H9 (cell line): ENCODE measurements at places on chromosomes 11 and 22.

GRCh38 chr11:116852261-116853031 is 15.0 kb upstream of the APOA1 start:
- DNase-seq: no peak

DNA sequence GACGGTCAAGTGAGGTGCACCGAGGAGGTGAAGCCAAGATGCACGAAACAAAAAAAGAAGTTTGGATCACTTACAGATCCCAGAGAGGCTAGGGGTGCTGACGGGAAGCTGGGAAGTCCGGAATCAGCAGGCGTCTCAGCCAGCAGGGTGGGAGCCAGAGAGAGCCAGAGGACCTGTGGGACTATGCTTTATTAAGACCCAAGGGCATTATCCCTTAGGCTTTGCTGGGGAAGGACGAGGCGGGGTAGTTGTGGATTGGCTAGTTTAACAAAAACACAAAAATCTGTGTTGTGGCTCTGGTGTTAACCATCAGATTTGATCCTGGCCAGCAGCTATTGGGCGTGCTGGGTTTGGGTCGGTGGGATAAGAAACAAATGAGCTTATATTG is 427.1 kb downstream of the DYNC2H1 start:
- DNase-seq: no peak

DNA sequence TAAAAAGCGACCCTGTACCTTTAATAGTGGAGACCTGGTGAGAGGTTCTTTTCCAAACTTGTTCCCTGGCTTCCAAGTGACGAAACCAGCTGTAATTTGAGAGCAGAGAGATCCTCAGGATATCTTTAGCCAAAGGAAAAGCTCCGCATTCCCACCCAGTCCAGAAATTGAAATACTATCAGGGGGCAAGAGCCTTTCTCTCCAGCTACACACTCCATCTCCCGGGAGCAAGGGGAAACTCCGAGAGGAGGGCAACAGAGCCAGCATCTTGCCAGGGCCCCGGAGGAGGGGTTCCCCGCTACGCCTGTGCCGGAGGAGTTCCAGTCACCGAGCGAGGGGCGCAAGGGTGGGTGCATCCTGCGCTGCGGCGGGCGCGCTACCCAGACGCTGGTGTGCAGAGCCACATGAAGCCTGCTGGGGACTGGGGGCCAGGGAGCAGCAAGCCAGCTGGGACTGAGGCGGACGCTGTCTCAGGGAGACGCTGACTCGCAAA is at the start of gene FIBIN:
FIBIN (plus strand) TSS at position 148 of the 493 bp plus-strand sequence. CDS start 415 bp downstream, outside the sequence.
- DNase-seq: peak; percentile 61

DNA sequence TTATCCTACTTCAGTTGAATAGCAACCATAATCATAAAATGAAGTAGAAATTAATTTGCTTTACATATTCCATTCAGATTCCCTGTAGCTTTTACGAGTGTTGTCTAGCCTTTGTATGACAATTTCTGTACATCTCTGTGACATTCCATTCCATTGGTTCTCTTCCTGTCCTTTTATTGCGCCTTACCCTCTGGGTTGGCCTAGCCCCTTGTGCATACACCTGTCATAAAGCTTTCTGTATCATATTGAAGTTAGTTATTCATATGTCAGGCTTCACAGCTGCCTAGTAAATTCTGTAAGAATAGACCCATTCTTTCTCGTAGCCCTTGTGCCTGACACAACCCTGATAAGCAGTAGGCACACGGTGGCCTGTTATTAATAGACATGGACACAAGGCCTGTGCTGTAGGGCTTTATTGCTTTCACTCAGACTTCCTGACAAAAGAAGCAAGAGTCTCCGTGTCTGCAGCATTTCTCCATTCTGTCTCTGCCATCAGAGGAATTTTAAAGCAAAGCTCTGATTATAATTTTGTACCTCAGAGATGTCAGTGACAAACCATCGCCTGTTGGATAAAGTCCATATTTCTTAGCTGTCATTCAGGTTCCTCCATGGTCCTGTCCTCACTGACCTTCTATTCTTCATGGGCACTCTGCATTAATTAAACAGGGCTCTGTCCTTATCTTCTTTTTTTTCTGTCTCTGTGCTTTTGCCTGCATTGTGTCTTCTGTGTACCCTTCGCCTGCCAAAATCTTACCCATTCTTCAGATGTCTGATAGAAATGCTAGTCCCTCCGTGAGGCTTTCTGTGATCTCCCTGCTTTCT is 49.4 kb downstream of the BID start:
- no peak for DNase-seq

GRCh38 chr22:36965696-36966095 is 52.3 kb downstream of the CSF2RB start:
- no peak for DNase-seq

DNA sequence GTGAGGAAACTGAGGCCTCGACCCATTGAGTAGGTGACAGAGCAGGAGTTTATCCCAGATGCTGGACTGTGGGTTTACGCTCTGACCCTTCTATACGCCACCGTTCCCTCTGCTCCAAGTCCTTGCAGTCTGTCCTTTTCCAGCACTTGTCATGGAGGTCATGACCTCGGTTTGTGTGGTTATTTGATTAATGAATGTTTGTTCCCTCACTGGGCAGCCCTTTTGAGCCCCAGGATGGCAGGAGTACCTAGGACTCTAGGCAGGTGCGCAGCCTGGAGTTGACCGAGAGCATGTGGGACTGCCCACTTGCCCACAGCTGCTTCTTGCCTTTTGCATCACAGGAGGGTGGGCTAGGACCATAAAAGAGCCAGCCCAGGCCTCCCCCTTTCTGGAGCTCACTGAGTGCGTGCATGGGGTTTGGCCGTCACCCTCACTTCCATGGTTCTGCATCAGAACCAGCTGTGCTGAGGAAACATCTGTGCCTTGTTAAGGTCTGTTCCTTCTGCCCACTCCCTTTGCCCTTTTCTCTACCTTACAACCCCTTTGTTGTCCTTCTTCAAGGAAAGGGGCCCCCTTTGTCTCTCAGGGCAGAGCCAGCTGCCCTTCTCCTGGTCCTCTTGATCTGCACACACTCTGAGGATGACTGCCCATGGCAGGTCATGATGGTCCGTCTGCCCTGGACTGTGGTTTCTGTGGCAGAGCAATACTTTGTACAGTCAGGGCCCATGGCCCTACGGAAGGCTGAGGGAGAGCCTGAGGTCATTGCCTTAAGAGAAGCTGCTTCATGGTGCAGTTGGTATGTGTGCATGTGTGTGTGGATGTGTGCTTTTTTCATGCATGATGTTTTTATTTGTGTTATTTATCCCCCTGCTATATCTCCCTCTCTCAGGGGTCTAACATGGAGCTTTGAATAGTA is 38.2 kb downstream of the BMAL1 start:
- no peak for DNase-seq

GRCh38 chr11:131674051-131674755 is 303.8 kb downstream of the NTM start:
- DNase-seq: peak; percentile 81

DNA sequence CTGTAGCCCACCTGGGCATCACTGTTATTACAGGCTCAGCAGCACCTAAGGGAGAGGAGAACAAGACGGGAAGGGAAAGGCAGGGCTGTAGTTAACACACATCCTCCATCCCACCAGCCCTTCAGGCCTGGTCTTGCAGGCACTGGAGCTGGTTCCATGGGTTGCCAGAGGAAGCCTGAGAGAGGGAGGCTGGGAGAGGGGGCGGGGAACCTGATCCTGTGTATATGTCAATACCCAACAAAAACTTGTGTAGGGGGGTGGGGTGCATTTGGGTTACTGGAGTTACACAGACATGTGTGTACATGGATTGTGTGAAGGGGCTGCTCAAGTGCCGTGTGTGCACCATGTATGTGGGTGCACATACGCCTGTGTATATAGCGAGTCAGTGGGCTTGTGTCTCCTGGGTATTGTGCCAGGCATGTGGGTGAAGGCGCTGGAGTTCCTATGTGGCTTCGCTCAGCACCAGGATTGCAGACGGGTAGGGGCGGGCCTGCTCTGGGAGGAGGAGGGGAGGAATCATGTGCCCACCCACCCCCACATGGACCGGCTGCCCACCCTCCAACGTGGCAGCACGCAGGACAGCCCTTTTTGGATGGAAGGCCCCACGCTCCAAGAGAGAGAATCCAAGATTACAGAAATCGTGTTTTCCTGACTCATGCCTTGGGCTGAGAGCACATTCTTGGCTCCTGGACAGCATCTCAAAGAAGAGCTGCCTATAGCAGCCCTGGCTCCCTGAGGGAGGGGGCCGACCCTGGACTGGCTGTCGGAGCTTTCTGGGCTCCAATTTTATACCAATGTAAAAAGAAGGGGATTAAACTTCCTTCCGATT is 4.2 kb upstream of the SERPINH1 start:
- DNase-seq: peak; percentile 42

DNA sequence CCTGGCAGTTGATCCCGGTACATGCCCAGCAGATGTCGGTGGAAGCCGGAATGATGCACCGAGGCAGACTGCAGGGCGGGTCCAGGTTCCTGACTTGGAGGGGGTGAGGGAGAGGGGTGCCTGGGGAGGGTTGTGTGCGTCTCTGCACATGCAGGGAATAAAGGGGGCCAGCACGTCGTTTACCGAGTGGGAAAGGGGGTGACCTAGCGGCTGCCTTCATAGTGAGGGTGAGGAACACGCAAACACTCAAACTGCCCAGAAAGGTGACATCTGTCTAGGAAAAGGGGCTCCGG is 801.7 kb downstream of the TBC1D22A start:
- DNase-seq: no peak

- DNase-seq: no peak
These were observed 27.4 kb downstream of the FBLN1 start for GRCh38 chr22:45529971-45530575.

DNA sequence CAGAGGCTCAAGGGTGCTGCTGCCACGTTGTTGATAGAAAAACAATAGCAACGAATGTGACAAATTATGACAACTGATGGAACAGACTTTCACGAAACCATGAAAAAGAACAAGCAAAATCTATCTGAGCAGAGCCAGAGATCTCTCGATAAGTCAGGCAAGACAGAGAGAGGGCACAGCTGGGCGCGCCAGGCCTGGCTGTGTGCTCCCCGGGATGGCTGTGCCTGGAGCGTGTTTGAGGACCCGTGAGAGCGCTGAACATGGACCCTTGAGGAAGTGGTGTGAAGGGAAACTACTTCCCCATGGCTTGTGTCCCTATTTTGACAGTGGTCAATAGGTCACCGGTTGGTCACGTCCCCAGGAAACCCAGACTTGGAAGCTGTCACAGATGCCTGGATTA is 83.1 kb upstream of the FGF3 start:
- no peak for DNase-seq

DNA sequence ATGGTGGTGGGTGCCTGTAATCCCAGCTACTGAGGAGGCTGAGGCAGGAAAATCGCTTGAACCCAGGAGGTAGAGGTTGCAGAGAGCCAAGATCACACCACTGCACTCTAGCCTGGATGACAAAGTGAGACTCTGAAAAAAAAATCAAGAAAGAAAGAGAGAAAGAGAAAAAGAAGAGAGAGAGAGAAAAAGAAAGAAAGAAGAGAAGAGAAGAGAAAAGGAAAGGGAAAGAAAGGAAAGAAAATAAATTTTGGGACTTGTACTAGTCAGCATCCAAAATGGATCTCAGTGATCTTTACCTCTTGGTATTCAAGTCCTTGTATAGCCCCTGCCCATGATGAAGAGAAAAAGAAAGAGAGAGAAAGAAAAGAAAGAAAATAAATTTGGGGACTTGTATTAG is 22.2 kb upstream of the PICALM start:
- no peak for DNase-seq

- peak; percentile 81 for DNase-seq
These were observed 46.4 kb downstream of the EIF3F start for GRCh38 chr11:8033305-8034105.

DNA sequence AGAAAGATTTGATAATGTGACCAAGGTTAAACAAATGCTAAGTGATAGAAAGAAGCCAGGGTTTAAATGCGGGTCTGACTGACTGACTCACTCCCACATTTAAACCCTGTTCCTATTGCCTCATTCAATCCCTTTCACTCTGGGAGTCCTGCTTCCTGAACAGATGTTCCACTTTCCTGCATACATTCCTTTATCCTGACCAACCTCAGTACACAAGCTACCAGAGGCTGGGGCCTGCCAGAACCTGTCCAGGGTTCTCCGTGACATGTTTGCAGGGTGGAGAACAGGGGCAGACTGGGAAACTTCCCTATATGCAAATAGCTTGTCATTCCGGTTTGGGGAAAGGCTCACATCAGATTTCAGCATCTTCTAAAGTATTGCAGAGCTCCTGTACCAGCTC is 3.0 kb upstream of the ANKK1 start:
- DNase-seq: peak; percentile 26

DNA sequence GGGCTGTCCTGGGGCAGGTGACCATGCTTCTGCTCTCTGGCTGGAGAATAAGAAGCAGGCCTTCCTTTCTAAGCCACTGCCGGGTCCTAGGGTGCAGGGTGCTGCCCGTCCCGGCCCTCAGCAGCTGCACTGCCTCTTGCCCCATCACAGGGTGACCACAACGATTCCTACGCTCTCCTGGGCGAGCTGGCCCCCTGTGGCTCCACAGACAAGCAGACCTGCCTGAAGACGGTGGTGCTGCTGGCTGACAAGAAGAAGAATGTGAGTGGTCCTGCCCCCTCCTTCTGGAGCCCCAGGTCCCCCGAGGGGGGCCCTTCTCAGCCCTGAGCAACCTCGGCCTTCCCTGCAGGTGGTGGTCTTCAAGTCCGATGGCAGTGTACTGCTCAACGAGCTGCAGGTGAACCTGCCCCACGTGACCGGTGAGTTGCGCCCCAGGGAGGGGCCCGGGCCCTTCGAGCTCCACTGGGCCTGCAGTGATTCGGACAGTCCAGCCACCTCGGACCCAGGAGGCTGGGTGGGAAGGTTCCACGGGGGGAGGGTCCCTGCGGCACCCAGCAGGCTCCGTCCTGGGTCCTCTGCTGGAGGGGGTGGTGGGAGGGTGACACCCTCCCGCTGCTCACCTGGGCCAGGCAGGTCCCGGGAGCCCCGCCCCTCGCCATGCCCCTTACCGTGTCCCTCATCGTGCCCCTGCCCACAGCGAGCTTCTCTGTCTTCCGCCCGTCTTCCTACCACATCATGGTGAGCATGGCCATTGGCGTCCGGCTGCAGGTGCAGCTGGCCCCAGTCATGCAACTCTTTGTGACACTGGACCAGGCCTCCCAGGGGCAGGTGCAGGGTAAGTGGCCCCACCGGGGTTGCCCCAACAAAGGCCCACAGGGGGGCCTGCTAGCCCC is 8.3 kb downstream of the MUC2 start:
- DNase-seq: no peak

DNA sequence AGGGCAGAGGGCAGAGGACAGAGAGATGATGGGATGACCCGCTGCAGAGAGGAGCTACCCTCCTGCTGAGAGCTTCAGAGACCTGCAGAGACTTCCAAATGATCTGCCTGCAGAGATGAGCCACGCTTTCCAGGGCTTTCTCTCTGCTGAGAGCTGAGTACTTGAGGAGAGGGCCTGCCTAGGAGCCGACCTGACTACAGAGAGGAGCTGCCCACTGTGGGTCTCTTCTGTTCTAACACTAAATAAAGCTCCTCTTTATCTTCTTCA is 45.9 kb upstream of the SC5D start:
- peak; percentile 51 for DNase-seq

DNA sequence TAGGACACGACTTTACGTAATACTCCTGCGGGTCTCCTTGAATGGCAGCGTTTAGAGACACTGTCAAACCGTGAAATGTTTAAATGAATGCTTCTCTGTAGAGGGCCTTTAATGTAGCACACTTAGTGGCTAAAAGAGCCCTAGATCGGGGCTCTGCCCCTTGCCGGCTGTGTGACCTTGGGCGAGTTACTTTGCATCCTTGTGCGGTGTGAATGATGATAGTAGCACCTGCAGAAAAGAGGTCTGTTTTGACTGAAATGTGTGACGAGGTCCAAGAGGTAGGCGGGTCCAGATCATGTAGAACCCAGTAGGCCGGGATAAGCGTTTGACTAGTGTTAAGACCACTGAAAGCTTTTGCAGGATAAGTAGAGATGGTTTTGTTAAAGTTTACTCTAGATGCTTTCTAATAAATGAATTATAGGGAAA is 866 bp downstream of the MED17 start:
- no peak for DNase-seq

- peak; percentile 21 for DNase-seq
These were observed 11.4 kb downstream of the EMID1 start for GRCh38 chr22:29216873-29217666.
